ENCODE measurements at places on chromosomes 6 and 20.

GRCh38 chr20:39654171-39654570, 692.0 kb downstream of the DHX35 start:
- DNase-seq, result no peak

DNA sequence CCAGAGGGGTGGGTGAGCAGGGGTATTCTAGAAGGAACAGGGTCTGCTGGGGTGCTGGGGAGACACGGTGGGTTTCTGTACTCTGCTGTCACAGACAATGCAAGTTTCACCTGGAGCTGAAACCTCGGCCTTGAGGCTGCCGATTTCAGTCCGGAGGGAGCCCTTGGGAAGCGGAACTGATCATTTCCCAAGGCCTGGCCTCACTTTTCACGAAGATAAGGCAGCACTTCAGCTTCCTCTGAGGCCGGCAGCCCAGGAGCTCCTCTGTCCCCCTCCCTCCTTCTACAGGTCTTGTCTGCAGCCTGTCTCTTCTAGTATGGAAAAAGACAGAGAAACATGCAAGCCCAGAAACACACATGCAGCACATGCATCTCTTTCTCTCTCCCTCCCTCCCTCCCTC, 242.1 kb downstream of the CDC5L start:
- DNase-seq, result no peak

- no peak for DNase-seq
These were observed 41.6 kb upstream of the CARMIL1 start for GRCh38 chr6:25237579-25237978.

DNA sequence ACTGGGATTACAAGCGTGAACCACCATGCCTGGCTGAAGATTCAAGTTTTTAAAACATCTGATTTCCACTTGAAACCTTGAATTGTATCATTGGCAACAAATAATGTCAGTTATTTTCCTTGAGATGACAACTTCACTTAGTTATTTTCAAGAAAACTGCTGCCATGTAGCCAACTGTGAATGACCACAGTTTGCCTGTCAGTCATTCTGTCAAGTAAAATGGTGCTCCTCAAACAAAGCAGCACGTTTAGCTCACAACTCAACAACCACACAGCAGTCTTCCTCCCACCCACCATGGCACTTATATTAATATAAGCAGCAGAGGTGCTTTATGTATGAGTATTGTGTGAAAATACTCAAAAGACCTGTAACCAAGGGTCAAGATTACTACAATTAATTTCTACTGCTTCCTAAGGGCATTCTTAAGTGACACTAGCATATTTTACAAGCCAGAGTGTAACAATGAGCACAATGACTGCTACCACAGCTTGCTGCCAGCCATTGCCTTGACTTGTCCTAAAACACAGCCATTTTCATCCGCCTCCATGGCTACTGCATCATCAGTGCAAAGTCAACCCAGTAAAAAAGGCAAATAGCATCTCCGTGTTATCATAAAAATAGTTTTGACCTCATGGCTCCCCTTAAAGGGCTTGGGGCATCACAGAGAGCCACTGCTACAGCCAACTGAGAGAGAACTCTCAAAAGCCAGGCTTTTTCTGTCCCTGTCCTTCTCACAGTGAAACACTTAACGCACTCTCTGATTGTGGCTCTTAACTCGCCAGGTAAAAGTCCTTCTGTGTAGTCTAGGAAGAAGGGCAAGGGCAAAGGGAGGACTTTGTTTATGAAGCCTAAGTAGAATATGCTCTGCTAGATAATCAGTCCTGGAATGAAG, 96.4 kb upstream of the TAB2 start:
- no peak for DNase-seq

DNA sequence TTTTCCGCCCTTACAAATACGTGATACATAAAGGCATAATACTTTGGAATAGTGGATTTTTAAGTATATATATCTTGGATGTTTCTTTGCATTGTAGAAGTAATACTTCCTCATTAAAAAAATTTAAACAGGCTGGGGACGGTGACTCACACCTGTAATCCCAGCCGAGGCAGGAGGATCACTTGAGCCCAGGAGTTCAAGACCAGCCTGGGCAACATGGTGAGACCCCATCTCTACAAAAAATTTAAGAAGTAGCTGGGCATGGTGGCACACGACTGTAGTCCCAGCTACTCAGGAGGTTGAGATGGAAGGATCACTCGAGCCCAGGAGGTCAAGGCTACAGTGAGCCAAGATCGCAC, 38.6 kb upstream of the RNF8 start:
- no peak for DNase-seq

DNA sequence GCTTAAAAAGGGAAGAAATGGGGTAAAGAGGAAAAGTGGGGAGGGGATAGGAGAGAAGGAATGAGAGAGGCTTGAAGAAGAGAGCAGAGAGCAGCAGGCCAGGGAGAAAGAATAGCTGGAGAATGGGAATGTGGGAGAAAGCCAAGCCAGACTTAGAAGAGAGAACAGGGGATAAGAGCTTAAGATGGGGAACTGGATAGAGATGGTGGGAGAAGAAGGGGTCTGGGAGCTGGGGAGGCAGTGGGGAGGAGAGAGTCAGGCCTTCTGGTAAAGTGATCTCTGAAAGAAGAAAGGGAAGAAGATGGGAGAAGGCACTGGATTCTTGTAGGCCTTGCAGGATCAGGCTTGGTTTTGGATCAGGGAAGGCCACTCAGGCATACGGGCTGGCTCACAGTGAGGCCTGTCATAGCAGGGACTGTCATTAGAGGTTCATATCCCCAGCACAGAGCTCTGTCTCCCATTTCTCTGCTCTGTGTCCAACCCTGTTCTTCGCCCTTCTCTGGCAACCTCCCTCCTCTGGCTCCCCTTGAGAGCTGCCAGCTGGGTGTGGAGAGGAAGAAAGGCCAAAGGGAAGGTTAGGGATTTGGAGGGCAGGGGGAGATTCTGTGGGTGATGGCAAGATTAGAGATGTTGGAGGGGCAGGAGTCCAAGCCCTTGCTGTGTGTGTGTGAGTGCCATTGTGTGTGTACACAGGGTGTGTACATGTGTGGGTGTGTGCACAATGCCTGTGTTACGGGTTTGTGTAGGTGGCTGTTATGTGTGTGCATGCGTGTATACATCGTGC, 9.3 kb downstream of the SYNGAP1 start:
- no peak for DNase-seq

DNA sequence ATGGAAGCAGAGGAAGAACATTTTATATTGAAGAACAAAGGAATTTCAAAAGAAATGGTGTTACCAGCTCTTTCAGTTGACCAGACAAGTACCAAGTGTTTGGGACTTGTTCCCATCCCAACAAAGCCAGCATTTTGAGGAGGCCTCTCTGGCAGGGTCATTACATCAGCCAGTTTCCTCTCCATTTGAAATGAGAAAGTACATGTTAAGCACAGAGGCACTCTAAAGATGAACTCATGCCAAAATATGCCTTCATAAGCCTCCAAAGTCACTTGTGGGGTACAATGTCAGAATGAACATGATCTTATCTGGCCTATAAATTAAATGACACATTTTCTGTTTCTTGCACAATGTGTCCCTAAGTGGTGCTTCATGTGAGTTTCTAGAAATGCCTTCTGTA, 223.9 kb downstream of the PRL start:
- no peak for DNase-seq

DNA sequence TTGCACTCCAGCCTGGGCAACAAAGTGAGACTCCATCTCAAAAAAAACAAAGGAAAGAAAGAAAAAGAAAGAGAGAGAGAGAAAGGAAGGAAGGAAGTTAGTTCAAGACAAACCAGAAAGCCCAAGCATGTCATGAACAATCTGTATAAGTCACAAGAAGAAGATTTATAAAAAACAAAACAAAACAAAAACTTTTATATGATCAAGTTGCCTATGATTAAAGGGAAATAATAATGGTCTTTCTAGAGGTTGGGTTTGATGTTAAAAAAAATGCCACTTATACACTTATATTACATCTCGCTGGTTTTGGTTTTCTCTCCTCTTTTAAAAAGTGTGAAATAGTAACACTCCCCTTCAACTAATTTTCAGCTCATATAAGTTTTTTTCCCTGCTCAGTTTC, 146.2 kb upstream of the CARMIL1 start:
- DNase-seq, result no peak

- no peak for DNase-seq
These were observed 860.2 kb upstream of the MAP3K7 start for GRCh38 chr6:91447081-91447480.

GRCh38 chr6:52216932-52217575, 27.2 kb downstream of the IL17F start:
- no peak for DNase-seq

GRCh38 chr6:159754959-159755914, 6.6 kb upstream of the ACAT2 start:
- no peak for DNase-seq

DNA sequence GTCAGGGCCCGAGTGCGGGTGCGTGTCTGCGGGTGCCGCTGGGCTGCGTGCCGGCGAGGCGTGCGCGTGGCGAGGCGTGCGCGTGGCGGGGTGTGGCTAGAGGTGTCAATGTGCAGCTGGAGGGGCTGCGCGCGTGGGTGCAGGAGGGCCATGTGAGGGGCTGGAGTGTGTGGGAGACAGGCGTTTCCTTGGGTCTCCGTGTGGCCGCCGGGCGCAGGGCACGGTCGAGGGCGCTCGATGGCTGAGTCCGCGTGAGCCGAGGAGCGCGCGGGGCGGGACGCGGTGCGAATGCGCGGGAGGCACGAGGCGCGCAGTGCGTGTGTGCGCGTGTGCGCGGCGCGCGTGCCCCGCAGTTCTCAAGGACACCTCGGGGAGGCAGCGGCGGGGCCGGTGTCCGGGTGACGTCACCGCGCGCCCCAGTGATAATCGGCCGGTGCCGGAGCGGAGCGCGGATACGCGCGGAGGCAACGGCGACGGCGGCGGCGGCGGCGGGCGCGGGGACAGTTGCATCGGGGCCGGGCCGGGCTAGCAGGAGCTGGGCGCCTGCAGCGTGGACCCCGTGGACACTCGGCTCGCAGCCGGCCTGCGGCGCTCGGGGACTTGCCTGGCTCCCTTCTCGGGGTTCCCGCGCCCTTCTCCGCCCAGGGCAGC, 38.7 kb downstream of the YTHDF1 start:
- DNase-seq, result no peak

GRCh38 chr6:66796987-66797386, 1090.0 kb upstream of the EYS start:
- no peak for DNase-seq

GRCh38 chr6:121223930-121224329, 110.3 kb downstream of the TBC1D32 start:
- no peak for DNase-seq

- DNase-seq, result no peak
These were observed 8.5 kb downstream of the CNPY3 start for GRCh38 chr6:42937548-42938427.

DNA sequence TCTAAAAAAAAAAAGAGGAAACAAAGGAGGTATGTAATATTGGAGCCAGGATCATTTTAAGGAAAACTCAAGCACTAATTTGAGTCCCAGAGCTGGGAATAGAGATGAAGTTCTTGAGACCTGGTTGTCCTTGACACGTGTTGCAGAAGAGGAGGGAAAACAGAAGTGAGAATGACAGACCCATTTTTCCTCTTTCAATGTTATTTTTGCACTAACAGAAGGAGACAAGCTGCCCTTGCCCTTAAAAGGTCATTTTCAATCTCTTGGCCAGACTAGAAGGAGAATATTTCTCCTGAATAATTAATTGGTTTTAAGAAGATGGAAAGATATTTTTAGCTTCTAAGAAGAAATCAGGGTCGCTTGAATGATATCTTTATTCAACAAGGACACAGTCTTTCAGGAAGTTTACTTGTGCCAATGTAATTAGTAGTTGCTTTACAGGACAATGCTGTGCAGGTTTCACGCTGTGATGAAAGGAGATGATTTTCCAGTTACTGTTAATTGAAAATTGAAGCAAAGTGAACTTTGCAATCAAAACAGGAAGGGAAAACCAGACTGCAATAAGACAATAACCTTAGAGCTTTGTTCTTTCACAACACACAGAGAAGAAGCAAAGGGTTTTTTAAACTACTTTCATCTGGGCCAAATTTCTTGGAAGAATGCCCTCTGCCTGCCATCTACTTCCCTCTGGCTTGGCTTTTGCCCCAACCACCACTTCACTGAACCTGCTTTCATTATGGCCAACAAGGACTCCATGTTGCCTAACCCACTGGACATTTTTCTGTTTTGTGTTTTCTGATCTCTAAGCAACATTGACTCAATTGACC, 107.8 kb upstream of the SHLD1 start:
- no peak for DNase-seq

GRCh38 chr6:147614501-147614900, 106.0 kb downstream of the SAMD5 start:
- no peak for DNase-seq

- no peak for DNase-seq
These were observed 17.9 kb downstream of the PKIG start for GRCh38 chr20:44600301-44600700.

GRCh38 chr6:52994839-52995088, 320 bp downstream of the GSTA4 start:
- peak; percentile 9 for DNase-seq

DNA sequence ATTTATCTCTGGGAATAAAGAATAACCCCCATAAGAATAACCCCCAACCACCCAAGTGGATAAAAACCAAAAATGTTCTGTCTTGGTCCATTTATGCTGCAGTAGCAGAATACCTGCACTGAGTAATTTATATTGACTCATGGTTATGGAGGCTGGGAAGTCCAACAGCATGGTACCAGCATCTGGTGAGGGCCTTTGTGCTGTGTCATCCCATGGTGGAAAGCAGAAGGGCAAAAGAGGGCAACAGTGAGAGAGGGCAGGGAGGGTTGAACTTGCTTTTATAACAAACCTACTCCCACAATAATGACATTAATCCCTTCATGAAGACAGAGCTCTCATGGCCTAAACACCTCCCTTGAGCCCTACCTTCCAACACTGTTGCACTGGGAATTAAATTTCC, 133.7 kb downstream of the ERMARD start:
- no peak for DNase-seq

GRCh38 chr6:124010574-124010973, 206.9 kb downstream of the NKAIN2 start:
- DNase-seq, result no peak

DNA sequence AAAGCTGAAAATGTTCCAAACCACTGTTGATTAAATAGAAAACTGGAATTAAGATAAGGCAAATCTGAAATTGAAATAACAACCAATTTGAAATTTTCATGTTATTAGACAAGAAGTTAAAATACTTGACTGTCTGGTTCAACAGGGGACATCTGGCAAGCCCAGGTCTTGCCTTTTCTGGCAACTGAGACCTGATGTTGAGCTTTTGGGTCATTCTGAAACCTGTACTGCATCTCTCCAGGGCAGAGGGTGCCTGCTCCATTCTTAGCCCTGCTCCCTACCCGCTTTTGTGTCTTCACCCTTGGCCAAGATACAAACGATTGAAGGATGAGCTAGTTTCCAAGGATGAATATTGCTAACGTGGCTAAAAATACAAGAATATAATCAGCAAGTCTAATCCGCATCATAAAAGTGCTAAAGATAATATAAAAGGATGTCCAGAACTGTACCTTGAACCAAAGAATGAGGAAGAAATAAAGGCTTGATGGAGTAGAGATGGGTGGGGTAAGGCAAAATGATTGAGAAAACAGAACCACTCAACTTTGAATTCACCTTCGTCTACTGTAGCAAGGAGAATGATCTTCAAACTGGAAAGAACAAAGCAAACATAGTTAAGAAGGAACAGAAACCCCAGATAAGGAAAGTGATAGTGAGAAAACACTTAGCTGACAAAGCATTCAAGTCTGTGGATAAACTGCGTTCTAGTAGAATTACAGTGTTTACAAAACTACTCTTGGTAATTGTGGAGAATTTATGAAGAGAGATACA, 109.8 kb upstream of the MAN1A1 start:
- no peak for DNase-seq

- DNase-seq, result no peak
These were observed 171.2 kb upstream of the MYLIP start for GRCh38 chr6:15957655-15958169.
